Forelimb muscle (tissue), 1 donor: ENCODE measurements at places on chromosomes 2 and 18.

DNA sequence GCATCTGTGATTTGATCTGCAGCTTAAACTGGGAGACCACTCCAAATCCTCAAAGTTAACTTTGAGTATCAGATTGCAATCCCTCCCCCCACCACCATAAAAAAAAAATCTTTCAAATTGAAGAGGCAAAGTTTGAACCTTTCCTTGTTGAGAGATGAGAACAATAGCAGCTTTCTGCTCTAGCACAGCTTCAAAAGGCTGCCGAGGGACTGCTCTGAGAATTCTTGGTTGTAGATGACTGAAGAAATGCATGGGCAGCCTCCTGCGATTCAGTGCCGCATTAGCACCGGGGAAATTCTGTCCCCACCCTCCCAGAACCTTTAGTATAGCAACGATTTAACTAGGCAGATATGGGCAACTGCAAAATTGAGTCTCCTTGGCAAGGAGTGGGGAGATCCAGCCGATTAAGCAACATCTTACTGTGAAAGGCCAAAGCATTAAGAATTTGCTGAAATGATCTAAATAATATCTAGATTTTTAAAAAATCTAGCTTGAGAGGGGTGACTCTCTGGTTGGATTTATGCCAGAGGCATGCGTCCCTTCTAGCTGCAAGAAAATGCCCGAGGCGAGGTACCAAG, 3.9 kb upstream of the SP5 start:
- no peak for DNase-seq

DNA sequence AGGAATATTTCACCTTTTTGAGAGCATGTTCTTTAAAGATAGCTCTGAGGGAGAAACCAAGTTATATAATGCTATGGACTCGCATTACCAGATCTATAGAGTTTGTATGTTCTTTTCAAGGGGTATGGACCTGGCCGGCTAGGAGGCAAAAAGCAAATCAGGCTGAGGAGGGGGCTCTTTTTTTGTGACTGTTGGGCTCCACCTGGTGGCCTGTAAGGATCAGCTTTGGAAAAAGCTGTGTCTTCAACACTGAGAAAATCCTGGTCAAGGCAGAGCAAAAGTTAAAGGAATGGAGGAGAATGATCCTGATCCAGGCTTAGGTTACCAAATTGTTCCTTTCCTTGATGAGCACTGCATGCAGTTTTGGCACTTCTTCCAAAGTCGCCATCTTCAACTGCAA, 180.5 kb downstream of the DIS3L2 start:
- DNase-seq = no peak

DNA sequence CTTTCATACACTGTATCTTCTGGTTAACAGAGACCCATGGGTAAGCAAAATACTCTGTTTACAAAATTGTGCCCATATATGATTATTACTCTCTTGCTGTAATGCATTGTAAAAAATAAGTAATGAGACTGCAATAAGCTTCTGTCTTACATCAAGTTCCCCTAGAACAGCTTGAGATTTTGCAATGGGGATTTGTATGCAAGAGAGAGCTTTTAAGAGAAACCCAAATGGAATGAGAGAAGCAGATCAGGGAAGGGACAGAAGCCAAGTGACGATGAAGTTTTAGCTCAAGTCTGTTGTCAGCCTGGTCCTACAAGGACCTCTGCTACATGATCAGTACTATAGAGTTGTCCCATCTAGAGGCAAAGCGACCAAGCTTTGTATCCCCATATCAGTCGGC, 218.1 kb upstream of the VWC2L start:
- DNase-seq = no peak

DNA sequence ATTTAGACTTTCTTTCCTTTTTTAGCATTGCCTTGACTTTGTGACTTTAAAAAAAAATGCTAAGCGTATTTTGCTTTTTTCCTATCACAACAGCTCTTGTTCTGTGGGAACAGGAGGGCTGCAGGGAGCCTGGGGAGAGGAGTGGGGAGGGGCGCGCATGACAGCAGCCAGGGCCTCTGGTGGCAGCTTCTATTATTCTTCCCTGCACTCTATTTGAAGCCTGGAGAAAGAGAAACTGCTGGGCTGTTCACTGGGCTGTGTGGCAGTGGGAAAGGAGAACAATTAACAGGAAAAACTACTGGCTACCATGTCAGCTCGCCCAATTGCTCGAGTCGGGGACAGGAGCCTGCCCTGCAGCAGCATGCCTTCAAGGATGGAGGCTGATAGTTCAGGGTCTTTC, 119.0 kb upstream of the ZBTB14 start:
- DNase-seq = no peak

DNA sequence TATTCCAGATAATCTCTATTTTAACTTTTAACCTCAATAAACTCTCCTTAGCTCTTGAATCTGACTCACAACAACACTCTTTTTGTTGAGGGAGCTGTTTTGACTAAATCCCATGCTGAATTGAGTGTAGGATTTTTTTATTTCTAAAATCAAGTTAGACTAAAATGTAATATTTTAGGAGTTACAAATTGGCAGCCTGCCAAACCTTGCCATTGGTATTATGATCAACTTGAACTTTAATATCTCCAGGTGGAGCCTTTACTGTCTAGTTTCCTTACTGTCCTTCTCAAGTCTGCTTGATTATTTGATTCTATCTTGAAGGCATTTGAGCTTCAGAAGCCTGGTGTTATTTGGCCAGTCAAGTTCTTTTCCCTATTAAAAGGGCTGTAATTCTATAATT, 8.7 kb downstream of the PIKFYVE start:
- DNase-seq = no peak

GRCh38 chr2:42238644-42239288, 69.6 kb downstream of the EML4 start:
- DNase-seq = no peak

- DNase-seq = no peak
These were observed 2.5 kb downstream of the PXDN start for GRCh38 chr2:1741851-1742250.

- no peak for DNase-seq
These were observed 98.0 kb downstream of the RND3 start for GRCh38 chr2:150389447-150389846.

GRCh38 chr2:201908901-201909300, 102.6 kb downstream of the CDK15 start:
- no peak for DNase-seq

GRCh38 chr2:74573747-74574562, 19.4 kb downstream of the DOK1 start:
- DNase-seq = no peak

DNA sequence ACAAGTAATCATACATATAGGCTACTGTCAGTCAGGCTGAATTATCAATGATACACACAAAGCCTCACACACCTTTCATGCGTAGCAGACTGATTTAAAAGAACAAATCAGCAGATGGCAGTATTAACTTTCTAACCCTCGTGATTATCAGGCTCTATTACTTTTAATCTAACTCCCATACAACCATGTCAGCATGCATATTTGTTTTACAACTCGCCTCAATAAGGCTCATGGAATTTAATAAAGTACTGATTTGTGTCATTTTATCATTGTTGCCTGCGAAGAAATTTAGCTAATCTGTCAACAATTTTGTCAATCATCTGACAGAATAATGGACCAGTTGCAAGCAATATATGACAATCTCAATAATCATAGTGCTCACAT, 82.8 kb downstream of the SLC25A12 start:
- no peak for DNase-seq

GRCh38 chr2:152558158-152558984, 158.9 kb downstream of the PRPF40A start:
- DNase-seq = no peak

GRCh38 chr2:206442833-206443734, at the start of gene ADAM23:
Gene ADAM23 (plus strand): TSS chr2:206443532. CDS start chr2:206443867, 335 bp downstream.
- no peak for DNase-seq

GRCh38 chr2:142241016-142241415, 110.2 kb upstream of the LRP1B start:
- DNase-seq = no peak
